Left lobe of liver (tissue), 2 donors: ENCODE measurements at places on chromosomes 1 and 21.
A peak's percentile ranks its signal among the peaks of the same experiment; 100 is the strongest.

GRCh38 chr1:116769561-116769977 is 15.3 kb downstream of the CD2 start:
- DNase-seq = no peak

DNA sequence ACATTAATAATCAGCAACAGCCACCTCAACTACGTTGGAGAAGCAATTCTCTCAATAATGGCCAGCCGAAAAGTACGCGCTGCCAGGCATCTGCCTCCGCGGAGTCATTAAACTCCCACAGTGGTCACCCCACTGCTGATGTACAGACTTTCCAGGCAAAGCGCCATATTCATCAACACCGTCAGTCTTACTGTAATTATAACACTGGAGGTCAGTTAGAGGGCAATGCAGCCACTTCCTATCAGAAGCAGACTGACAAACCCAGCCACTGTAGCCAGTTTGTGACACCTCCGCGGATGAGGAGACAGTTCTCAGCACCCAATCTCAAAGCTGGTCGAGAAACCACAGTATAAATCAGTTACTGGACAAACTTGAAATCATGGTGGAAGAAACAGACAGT is 93.9 kb downstream of the KIF1B start:
- DNase-seq = no peak

GRCh38 chr21:41162096-41162495 is 5.9 kb upstream of the BACE2 start:
- DNase-seq = no peak

DNA sequence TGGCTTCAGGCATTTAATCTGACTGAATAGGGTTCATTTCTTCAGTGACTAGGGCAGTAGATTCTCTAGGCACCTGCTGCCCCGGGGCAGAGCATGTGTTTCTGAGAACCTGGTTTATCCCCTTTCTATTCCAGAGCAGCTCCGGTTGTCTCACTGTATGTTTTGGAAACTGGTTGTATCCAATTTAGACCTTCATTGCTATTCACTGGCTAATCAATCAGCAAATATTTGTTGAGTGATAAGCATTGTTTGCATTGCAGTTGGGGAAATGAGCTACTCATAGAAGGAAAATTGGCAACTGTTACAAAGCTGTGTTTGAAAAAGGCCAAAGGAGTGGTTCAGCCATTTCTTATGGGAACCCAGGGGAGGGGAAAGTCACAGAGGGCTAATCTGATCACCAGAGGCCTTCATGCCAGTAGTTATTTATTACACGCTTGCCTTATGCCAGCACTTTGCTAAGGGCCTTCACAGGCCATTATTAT is 2.9 kb downstream of the QSOX1 start:
- peak; percentile 60 for DNase-seq

GRCh38 chr1:53246261-53247134 is 8.2 kb upstream of the MAGOH start:
- no peak for DNase-seq

DNA sequence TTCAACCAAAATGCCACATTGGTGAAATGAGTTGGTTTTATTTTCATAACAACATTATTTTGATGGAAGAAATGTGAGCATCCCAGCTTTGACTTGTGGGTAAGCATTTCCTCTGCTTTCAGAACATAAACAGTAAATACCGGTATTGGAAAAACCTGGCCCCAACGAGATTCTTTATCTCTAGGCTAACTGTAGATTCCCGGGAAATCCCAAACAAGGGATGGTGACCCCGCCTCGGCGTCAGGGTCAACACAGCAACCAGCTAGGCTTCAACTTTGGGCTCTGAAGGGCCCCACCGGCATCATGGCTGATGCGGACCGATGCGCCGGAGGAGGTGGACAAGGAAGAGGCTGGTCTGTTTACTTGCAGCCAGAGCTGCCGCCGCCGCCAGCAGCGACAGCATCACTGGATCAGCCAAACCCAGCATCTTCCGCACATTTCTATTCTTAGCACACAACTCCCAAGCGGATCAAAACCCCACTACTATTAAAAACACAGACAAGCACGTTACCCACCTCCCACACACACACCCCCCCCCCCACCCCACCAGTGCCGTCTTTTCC is 1.1 kb downstream of the AKT3 start:
- DNase-seq = peak; percentile 47

GRCh38 chr1:201566933-201567801 is 28.2 kb downstream of the NAV1 start:
- DNase-seq = no peak

DNA sequence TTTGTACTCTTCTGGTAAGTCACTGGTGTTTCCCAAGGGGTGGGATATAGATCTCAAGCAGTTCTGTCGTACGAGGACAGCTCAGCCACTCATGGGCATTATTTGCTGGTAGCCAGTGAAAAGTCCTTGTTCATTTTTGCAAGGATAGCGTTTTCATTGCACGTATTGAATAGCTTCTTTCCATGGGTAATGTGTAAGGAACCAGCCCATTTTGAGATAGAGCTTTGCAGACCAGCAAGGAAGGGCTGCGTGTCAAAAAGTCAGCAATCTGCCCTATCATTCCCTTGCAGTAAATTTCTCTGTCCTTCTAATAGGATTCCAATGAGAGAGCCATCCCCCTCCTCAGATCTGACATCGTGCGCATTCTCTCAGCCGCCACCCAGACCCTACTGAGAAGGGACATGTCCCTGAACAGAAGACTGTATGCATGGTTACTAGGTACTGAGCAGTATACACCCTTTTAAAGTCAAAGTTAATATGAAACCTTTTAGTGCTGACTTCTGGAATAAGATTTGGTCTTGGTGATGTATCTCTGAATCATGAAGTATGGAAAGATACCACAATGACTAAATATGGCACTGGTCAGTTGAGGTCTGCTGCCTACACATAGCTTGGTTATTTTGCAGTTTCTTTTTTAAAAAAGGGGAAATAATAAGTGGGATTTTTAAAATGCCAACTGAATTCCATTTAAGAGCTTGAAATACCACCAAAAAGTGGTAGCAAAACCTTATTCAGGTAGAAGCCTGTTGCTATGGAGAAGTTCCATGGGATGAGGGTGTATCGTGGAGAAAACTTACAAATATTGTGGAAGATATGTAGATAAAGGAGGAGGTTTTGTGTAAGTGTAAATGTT is 55.3 kb downstream of the DOP1B start:
- DNase-seq = no peak

- no peak for DNase-seq
Measured at GRCh38 chr1:12594490-12594889, 23.5 kb downstream of the DHRS3 start.

DNA sequence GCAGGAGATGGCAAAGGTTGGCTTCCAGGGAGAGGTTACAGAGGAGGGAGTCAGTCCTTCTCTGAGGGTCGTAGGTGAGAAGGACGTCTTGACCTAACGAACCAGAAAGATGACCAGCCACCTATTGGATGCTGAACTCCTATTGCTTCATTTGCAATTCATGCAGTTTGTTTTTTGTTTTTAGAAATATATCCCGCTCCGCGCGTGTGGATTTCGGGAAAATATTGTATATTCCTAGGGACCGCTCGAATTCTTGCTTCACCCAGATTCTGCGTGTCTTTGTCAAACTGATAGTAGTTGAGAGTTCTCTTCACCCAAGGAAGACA is 564 bp downstream of the DISP1 start:
- DNase-seq = no peak

- no peak for DNase-seq
Measured at GRCh38 chr1:208332774-208333126, 88.6 kb upstream of the PLXNA2 start.

DNA sequence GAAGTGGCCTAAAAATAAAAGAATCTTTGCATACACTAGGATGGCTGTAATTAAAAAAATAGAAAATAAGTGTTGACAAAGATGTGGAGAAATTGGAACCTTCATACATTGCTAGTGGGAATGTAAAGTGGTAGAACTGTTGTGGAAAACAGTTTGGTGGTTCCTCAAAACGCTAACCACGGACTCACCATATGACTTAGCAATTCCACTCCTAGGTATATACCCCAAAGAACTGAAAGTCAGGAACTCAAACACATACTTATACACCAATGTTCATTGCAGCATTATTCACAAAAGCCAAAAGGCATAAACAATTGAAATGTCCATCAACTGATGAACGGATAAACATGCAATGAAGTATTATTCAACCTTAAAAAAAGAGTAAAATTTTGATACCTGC is 10.8 kb upstream of the HMGCL start:
- DNase-seq = no peak

- peak; percentile 88 for DNase-seq
Measured at GRCh38 chr1:41618066-41618825, 133.8 kb upstream of the EDN2 start.

GRCh38 chr1:89125240-89125912 is 538 bp downstream of the GBP2 start:
- DNase-seq = no peak

DNA sequence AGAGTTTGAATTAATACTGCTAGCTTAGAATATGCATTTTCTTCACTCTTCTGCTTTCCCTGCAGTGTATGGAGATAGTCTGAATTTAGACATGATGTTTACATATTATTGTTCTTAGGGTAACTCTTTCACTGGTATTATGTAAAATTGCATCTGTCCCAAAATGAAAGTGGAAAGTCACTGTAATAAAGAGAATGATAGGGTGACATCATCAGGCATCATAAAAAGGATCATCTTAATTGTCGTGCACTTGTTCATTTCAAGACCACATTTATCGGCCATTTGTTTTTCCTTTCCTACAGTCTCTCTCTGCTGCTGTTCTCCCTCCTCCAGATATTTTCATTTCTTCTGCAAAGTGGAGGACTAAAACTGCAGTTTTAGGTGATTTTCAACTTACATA is 61.9 kb upstream of the ZNF281 start:
- no peak for DNase-seq

DNA sequence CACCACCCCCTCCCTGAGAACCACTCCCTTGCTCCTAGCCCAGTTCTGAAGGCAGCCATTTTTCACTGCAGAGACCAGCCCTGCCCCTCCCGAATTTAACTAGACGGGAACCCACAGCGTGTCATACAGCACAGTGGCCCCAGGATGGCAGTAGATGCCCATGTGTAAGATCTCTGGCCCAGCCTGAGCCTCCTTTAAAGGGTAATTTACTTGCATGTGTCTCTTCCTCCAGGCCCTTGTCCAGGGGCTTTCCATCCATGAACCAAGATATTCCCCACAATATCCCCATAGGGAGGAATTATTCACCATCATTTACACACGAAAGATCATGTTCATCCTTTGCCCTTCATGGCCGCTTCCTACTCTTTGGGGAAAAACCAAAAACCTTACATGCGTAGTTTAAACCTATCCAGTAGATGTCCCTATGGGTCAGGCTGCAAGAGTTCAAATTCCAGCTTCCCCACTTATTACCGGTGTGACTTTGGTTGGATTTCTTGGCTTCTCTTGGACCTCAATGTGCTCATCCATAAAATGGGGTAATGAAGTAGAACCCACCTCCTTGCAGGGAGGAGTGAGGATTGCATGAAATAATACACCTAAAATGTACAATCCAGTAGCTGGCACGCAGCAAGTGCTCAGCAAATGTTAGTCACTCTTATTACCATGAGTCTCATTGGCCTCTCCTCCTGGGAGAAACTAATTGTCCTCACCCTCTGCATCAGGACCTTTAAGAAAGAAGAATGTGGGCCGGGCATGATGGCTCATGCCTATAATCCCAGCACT is 4.0 kb upstream of the LACTBL1 start:
- DNase-seq = peak; percentile 66

GRCh38 chr1:87196110-87196827 is 132.4 kb upstream of the LMO4 start:
- DNase-seq = no peak

GRCh38 chr1:229158341-229158921 is 112.5 kb upstream of the RAB4A start:
- DNase-seq = no peak

GRCh38 chr1:160859166-160859565 is 3.5 kb downstream of the CD244 start:
- DNase-seq = peak; percentile 33

GRCh38 chr1:151461694-151462093 is 2.4 kb upstream of the POGZ start:
- no peak for DNase-seq
